ENCODE measurements at places on chromosomes 4 and X.

- peak; percentile 79 for DNase-seq
Observed at GRCh38 chr4:149370785-149371420, 444.7 kb downstream of the IQCM start.

- DNase-seq, result peak; percentile 92
Observed at GRCh38 chrX:109840585-109840984, 107.5 kb upstream of the ACSL4 start.

- no peak for DNase-seq
Observed at GRCh38 chr4:146349306-146349705, 135.0 kb downstream of the REELD1 start.

DNA sequence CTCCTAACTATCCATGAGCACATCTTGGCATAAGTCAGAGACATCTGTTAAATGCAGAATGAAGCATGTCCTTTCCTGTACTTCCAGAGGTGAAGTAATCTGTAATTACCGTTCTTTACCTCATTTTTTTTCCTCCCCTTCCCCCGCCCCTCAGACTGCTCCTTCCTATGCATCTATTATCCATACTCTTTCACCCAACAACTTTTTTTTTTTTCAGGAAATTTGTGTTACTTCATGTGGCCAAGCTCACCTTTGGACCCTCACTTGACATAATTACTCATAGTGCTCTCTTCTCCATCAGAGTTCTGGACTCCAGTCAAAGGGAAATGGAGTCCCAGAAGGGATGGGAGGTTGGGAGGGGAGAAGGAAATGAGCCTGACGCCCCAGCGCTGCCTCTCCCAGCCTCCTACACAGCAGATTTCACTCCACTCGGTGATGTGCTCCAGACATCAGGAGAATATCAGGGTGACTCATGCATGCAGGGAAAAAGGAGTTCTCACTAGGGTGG is 568.8 kb downstream of the STIM2 start:
- DNase-seq, result no peak

DNA sequence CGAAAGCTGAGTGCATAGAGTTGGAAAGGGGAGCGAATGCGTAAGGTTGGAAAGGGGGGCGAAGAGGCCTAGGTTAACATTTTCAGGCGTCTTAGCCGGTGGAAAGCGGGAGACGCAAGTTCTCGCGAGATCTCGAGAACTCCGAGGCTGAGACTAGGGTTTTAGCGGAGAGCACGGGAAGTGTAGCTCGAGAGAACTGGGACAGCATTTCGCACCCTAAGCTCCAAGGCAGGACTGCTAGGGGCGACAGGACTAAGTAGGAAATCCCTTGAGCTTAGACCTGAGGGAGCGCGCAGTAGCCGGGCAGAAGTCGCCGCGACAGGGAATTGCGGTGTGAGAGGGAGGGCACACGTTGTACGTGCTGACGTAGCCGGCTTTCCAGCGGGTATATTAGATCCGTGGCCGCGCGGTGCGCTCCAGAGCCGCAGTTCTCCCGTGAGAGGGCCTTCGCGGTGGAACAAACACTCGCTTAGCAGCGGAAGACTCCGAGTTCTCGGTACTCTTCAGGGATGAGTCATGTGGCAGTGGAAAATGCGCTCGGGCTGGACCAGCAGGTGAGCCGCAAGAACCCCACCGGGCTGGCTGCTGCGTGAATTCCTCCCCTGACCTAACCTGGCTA is at the start of gene DDX3X:
DDX3X (plus strand) TSS at position 419 of the 619 bp plus-strand sequence; CDS start at position 510, 91 bp downstream.
- DNase-seq, result peak; percentile 85

- DNase-seq, result peak; percentile 74
Observed at GRCh38 chr4:120977435-120977997, 55.0 kb upstream of the PRDM5 start.

DNA sequence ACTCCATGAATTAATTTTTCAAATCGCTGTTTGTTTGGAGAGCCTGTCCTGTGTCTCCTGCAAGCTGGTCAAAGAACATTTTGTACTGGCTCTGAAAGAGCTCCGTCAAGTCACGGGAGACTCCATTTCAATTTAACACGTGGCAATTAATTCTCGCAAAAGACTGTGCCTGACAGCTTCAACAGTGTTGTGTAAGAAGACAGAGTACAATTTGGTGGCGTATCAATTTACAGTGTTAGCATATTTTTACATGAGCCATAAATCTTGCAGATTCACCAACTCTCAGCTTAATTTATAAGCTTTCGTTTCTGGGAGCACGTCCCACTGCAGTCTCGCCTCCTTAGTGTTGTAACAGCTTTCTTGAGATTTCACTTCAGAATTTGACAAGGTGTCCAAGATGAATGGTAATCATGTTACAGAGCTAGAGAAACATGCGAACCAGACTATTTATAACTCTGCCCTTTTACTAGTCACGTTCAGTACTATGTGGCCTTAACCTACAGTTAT is 70.8 kb downstream of the RWDD4 start:
- peak; percentile 65 for DNase-seq

DNA sequence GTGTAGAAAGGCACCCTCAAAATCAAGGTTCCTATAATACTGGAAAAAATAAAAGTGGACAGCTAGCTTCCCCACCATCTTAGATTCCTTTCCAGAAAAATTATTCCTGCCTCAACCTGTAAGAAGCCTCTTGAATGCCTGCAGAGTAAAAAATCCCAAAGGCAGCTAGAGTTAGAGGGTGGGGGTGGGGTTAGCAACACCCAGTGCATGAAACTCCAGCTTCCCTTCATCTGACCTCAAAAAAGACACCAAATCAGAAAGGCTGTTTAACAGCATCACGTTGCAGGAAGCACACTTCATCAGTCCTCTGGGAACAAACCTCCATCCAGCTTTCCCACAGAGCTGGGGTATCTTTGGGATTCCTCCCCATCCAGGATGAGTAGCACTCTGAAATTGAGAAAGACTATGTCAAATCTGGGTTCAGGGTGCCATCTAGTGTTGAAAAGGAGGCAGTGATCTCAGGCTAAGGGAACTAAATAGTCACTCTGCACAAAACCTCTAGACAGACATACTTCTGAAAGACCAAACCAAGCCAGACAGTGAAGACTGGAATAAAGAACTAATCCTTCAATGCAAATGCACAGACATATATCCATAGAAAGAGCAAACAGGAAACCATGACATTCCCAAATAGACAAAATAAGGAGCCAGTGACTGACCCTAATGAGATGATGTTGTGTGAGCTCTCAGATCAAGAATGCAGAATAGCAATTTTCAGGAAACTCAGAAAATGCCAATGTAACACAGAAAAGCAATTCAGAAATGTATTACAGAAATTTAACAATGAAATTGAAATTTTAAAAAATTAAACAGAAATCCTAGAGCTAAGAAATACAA is 97.9 kb downstream of the ARHGEF9 start:
- peak; percentile 64 for DNase-seq

- no peak for DNase-seq
Observed at GRCh38 chrX:15895334-15895733, 40.7 kb upstream of the AP1S2 start.
